Muscle of back (tissue), 13 donors: ENCODE measurements at places on chromosomes 4 and X.
A peak's percentile ranks its signal among the peaks of the same experiment; 100 is the strongest.

DNA sequence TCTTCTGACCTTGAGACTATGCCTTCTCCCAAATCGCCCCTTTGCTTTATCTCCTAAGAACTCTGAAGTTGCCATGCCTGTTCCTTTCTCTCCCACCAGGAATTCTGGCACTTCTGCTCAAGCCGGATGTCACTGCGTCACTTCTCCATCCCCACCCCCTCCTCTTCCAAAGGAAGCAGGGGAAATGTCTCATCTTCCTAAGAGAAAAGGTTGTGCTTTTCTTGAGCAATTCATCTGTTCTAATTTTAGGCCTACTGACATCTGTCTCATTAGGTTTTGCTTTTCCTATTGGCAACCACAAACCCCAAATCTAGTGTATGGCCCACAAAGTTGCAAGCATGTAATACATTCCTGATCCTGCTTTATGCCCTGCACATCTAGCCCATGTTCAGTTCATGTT, 163.1 kb upstream of the PLAC1 start:
- peak; percentile 46 for DNase-seq

DNA sequence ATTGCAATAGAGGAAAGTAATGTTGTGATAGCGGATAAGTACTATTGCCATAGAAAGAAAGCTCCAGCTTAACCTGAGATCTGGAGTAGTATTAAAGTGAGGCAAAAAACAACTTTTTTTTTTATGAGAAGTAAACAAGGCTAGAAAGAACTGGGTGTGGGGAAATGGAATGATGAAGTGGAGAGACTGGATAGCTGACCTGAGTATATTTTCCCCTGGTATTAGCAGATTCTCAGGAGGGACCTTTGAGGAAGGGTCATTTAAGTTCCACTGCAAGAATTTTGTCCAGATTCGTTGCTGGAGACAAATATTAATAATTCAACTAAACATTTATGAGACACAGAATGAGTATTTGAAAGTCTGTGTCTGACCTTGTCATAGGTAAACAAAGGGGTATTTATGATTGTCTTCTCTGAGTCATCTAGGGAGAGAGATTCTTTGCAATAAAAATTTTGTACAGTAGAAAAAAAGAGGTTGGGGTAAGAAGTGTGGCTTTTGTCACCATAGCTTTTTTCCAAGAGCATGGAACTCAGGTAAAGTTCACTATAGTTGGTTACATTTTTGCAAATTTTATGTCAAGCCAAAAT, 2095.9 kb downstream of the ARAP2 start:
- DNase-seq = no peak

- DNase-seq = peak; percentile 53
These were observed 380.8 kb downstream of the SPRY1 start for GRCh38 chr4:123777373-123777772.

GRCh38 chrX:24860140-24860539, 155.6 kb downstream of the ARX start:
- DNase-seq = no peak

DNA sequence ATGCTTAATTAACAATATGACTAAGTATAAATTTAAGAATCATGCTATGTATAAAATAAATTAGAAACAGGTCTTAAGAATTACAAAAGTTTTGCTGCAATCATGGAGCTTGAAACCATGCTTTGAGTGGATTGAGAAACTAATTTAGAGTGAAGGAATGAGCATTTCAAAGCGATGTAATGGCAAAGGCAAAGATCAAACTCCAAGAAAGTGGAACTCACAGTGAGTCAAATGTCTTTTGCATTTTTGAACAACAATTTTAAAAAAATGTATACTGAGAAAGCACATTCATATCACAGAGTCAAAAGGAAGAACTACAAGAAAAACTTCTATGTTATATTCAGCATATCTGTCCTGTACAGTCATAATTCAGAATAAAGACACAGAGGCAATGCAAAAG, 6.6 kb downstream of the GPRIN3 start:
- DNase-seq = no peak

- DNase-seq = no peak
These were observed 4.3 kb upstream of the SLC26A1 start for GRCh38 chr4:997375-998071.

GRCh38 chrX:38006291-38006690, at the start of gene SYTL5:
TSS of gene SYTL5 (plus strand) at chrX:38006553. CDS start at chrX:38033890, 27,337 bp downstream.
- DNase-seq = no peak

GRCh38 chrX:154836163-154836562, 1.7 kb upstream of the SMIM9 start:
- no peak for DNase-seq

DNA sequence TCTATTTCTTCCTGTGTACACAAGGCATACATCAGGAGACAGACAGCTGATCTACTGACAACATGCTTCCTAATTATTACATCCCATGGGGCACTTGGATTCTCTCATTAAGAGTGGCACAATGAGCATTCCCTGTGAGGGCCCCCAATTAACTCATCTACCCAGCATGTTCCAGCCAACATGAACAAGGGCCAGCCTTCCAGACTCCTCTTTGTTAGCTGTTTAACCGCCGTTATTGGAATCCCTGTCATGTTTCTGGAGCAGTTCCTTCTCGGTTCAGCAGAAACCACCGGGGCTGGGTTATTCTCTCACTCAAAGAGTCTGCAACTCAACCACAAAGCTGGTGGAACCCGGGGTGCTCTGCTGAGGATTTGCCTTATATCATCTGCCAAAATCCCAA, 9.9 kb upstream of the GPM6B start:
- no peak for DNase-seq

- DNase-seq = no peak
These were observed 2.4 kb downstream of the ZFYVE28 start for GRCh38 chr4:2415881-2416563.

GRCh38 chrX:119672426-119672825, 20.5 kb downstream of the SEPTIN6 start:
- no peak for DNase-seq

DNA sequence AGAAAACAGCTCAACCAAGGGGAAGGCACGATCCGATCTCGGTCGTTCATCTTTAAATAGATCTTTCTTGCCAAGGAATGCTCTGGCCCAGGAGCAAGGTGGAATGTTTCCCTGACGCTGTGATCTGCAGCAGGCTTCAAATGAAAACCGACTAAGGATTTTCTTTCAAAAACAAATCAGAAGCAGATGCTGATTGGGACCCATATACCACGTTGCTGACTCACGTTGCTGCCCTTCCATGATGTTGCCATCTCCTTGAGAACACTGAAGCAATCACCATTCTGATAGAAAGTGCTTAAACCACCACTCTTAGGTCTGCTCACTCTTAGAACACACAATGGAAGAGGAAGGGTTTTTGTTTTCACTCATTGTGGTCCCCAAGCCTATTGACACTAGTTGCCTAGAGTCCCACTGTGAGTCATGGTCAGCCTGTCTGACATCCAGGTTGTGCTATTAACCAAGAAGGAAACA, 26.1 kb downstream of the LAMTOR3 start:
- DNase-seq = peak; percentile 14

- DNase-seq = no peak
These were observed 26.4 kb downstream of the ATG4A start for GRCh38 chrX:108117988-108118387.

- DNase-seq = peak; percentile 79
These were observed 29.6 kb downstream of the SLC16A2 start for GRCh38 chrX:74450803-74451449.

- DNase-seq = no peak
These were observed 22.1 kb downstream of the FMR1 start for GRCh38 chrX:147933815-147934214.

- no peak for DNase-seq
These were observed 26.2 kb upstream of the PAGE3 start for GRCh38 chrX:55290963-55291362.

- DNase-seq = peak; percentile 55
These were observed at the start of gene CXCL1 for GRCh38 chr4:73869130-73870055. TSS of gene CXCL1 (plus strand) at chr4:73869393. CDS start at chr4:73869471, 78 bp downstream.

DNA sequence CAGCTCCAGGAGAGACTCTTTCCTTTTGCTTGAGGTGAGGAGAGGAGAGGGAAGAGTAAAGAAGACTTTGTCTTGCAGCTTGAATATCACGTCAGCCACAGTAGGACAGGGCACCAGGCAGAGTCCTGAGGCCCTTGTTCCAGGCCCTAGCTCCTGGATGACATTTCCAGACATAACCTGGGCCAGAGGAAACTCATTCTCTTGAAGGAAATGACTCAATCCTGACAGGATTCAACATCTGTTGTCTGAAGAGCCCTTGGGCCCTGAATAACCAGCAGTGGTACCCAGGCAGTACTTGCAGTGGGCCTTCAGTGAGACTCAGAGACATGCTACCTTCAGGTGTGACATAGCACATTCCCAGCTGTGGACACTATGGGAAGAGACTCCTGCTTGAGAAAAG, 62.8 kb downstream of the FGF16 start:
- no peak for DNase-seq

- peak; percentile 25 for DNase-seq
These were observed 249.6 kb downstream of the OPHN1 start for GRCh38 chrX:68183612-68184214.

DNA sequence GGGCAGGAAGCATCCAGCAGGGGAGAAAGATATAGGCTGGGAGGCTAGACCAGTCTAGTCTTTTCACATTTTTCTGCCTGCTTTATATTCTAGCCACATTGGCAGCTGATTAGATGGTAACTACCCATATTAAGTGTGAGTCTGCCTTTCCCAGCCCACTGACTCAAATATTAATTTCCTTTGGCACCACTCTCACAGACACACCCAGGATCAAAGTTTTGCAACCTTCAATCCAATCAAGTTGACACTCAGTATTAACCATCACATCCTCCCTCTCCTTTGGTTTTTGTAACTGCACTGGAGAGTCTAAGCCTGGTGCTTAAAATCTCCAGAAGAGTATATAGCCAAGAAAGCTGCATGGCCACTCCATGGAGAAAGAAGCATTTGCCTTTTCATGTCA, 560.4 kb downstream of the GRXCR1 start:
- no peak for DNase-seq

GRCh38 chr4:142846108-142846728, at the start of gene INPP4B:
TSS of gene INPP4B (minus strand) at chr4:142846301.
- peak; percentile 52 for DNase-seq

GRCh38 chr4:173878701-173879100, 348.7 kb upstream of the HAND2 start:
- no peak for DNase-seq

- no peak for DNase-seq
These were observed 127.6 kb downstream of the AMELX start for GRCh38 chrX:11420851-11421250.

DNA sequence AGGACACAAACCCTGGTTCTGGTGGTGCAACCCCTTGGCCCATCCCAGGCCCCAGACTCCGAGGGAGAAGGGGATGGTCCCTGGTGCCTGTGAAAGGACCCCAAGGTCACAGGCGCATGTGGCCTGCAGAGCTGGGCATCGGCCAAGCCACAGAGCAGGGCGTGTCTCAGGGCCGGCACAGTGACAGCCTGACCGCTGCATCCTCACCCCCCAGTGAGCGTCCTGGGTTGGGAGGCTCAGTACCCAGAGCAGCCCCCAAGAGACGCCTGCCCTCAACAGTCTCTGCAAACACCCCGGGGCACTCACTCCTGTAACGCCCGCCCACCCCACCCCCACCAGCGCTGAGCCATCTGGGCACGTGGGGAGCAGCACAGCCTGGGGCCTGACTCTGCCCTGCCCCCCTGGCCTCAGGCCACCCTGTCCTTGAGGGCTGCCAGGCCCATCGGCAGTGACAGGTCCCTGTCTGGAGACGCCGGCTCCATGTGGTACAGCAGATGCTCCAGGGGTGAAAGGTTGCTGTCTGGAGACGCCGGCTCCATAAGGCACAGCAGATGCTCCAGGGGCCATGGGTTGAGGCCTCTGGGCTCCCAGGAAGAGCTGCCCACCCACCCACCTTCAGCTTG, 24.5 kb upstream of the CPLX1 start:
- DNase-seq = no peak

DNA sequence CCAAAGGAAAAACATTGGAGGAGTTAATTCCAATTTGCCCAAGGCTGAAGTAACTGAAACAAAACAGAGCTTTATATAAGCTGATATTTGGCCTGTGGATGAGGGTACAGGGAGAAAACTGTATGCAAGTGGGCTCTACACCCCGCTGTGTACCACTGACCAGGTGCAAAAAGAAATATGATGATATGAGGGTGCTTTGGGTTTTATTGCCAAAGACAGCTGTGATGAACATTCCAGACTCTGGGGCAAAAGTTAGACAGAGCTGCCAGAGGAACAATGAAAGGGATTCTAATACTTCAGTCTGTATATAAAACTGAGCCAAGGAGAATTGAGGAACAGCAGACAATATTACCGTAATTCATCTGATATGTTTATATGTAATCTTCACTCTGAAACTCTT, 117.4 kb downstream of the MID1 start:
- DNase-seq = no peak

GRCh38 chrX:136933611-136934145, 53.2 kb upstream of the RBMX start:
- DNase-seq = no peak

GRCh38 chrX:13803116-13803515, 13.8 kb downstream of the GPM6B start:
- DNase-seq = no peak

GRCh38 chrX:26789751-26790150, 573.8 kb downstream of the MAGEB5 start:
- no peak for DNase-seq

DNA sequence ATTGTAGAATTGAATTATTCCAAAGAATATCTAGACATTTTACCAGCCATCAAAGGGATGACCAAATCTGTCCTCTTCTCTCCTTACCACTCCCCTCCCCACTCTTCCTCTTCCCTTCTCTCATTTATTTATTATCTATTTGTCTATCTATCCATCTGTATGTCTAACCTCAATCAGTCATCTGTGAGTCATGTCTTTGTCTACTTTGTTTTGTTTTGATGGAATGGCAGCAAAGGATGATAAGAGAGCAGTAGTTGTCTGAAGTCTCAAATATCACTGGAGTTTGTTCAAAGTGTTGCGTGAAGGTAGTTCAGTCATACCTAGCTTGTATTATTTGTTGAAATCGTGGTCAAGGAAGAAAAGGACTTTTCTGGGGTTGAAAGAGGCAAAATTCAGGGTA, 34.7 kb upstream of the PGRMC2 start:
- no peak for DNase-seq

DNA sequence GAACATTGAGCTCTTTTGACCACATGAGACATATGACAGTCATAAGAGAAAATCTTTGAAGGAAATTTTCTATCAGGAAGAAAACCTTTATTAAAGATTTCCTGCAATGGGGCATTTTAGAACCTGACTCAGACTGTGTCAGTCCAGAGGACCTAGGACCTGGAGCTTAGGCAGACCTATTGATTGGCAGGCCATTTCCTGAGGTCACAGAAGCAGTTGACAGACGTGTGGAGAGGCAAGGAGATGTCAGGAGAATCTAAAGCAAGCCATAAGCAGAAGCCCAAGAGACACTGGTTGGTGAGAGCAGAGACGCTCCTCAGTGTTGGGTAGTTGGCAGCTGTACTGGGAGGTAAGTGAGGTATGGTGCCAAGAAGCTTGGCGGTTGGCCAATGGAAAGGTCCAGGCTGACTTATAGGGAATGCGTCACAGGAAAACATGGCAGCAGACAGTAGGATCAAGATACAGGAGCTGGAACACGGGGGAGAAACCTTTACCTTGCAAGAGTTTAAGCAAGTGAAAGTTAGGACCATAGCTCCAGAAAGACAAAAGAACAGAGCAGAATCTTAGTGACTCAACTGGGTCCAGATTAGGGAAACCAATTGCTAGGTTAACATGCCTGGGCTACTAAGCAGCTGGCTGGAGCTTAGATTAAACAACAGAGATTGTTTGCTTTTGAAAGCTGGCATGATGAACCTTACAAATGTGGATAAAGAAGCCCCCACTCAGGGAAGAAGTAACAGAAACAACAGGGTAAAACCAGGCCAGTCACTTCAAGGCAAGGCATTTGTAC, 18.6 kb downstream of the PALLD start:
- no peak for DNase-seq
